ENCODE measurements at places on chromosomes 1 and 21.

DNA sequence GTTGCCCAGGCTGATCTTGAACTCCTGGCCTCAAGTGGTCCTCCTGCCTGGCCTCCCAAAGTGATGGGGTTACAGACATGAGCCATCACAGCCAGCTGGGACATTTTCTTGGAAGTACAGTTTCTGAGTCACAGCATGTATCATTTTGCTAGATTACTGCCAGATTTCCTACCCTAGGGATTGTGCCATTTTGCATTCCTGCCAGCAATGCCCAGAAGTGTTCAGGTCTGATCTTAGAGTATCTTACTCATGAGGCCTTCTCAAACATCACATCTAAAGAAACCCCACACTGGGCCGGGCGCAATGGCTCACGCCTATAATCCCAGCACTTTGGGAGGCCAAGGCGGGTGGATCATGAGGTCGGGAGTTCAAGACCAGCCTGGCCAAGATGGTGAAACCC is 10.2 kb downstream of the BMP8A start:
- no peak for DNase-seq

DNA sequence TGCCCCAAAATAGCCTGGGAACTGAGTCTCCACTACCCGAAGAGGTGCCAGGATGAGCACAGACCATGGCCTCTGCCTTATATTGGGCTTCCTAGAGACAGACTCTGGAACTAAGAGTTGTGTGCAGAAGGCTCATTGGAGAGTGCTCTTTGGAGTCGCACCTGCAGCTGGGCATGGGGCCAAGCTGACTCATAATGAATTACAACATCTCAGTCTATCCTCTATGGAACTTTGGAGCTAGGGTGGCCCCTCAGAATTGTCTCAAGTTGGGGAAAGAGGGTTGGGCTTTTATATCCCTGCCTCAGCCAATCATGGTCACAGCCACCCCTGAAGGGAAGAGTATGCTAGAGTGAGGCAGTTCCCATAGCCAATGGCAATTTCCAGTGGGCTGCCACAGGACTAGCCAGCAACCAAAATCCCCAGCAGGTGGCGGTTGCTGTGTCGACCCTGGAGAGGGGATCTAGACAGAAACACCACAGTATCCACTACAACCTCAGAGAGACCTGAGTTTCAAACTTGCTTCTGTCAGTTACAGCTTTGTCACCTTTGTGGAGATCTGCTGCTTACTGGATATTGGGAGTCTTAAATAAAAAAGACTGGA is 93.8 kb downstream of the DMRTA2 start:
- DNase-seq: no peak

DNA sequence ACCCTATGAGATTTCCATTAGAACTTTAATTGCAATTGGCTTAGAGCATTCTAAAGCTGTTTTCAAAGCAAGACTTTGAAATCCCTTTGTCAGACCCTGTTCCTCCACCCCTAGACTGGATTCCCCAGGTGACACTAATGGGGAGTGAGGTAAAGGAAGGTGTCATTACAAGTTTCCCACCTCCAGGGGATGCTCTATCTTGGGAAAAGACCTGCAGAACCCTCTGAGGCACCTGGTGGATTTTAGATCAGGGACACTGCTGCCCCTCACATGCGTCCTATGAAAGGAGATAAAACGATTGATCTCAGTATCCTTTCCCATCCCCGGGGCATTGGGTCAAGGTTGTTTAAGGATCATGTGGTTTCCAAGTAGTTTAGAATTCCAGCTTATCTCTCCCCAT is 80.3 kb upstream of the RGS4 start:
- DNase-seq: no peak

DNA sequence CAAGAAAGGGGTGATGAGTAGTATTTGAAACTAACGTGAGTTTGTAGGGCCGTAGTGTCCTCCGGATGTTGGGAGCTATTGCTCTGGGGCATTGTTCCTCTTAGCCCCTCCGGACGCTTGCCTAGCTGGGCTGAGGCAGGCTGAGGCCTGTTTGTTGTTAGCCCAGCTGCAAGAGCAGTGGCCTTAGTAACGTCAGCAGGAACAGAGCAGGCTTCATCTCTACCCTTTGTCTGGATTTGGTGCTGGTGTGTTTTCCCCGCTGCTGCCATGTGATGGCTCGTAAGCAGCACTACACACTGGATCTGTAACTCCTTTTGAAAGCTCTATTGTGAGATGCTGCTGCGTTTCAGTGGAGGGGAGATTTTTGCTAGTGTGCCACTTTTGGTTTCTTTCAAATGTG is 57.6 kb downstream of the DNM3 start:
- DNase-seq: no peak

DNA sequence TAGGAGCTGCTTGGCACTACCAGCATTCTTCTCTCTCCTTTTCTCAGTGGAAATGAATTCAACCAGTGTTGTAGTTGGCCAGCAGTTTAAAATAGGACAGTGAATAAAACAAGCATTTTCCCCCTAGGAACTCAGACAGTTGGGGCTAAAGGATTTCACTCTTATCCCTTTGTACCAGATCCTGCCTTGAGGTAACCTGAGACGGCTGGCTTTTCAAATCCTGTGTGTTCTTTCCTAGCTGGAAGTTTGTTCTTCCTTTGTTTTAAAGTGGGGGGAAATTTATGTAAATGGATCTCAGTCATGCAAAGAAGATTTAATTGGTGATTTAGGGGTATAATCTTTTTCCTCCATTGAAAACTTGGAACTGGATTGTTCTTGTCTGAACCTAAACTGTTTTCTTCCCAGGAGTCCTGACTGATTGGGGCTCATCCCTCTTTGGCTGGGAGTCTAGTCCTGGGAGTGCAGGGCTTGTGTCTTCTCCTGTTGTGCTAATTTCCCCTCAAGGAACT is 23.3 kb downstream of the ZP4 start:
- no peak for DNase-seq

DNA sequence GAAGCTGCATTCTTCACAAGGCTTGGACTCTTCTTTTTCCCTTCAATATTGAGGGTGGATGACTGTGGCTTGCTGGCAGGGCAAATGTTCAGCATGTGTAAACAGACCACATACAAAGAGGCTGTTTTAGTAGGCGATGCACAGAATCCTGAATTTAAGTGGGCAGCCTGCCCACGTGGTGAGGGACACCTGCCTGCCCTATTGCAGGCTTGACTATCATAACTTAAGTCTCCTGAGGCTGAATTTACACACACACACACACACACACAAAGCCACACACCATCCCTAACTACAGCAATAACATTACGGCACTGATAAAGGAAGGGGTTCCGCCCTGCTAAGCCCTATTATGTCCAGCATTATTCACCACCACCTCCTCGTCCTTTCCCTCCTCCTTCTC is 15.9 kb downstream of the SYT2 start:
- DNase-seq: no peak

Data from activated CD8-positive, alpha-beta memory T cell treated with anti-CD3 and anti-CD28 coated beads for 48 hours (primary cell).